Sciatic nerve (tissue), 2 donors: ENCODE measurements at places on chromosomes 7 and 10. TPM values are rescaled to one million over a fixed set of nuclear protein-coding genes. Genes with fewer than 3 reads are reported as not detected.

Gene ANXA8L1
- total RNA-seq = 0.31 TPM

Gene SLC13A1
- not detected for total RNA-seq

Gene AKR1C2
- 97.9 TPM for total RNA-seq

Gene PRR15
- not detected for total RNA-seq

Gene BHLHA15
- not detected for total RNA-seq

Gene HECW1
- total RNA-seq = 4.8 TPM

Gene HABP2
- total RNA-seq = not detected

Gene DKK1
- 3.3 TPM for total RNA-seq
